ENCODE measurements at places on chromosomes 2 and 18.

GRCh38 chr2:156763174-156763573 lies 327.0 kb downstream of the GPD2 start:
- no peak for DNase-seq
- H3K27ac ChIP-seq: no peak overlapping the region
- H3K4me1 ChIP-seq: no peaks in the 10 kb centered on the region
- H3K27me3 ChIP-seq: no peaks in the 10 kb centered on the region
- no peaks in the 10 kb centered on the region for H3K36me3 ChIP-seq

- no peaks in the 10 kb centered on the region for H3K36me3 ChIP-seq
- H3K4me1 ChIP-seq: no peaks in the 10 kb centered on the region
- H3K27me3 ChIP-seq: no peaks in the 10 kb centered on the region
- no peak overlapping the region for H3K27ac ChIP-seq
Observed at GRCh38 chr2:143402451-143402850, 273.2 kb downstream of the ARHGAP15 start.

GRCh38 chr2:73856214-73856613 lies 27.5 kb downstream of the STAMBP start:
- no peak overlapping the region for H3K4me3 ChIP-seq
- no peaks in the 10 kb centered on the region for H3K27me3 ChIP-seq
- no peak overlapping the region for H3K27ac ChIP-seq
- peaks cover 37% of the 10 kb centered on the region for H3K36me3 ChIP-seq
- no peak for DNase-seq
- no peaks in the 10 kb centered on the region for H3K4me1 ChIP-seq

DNA sequence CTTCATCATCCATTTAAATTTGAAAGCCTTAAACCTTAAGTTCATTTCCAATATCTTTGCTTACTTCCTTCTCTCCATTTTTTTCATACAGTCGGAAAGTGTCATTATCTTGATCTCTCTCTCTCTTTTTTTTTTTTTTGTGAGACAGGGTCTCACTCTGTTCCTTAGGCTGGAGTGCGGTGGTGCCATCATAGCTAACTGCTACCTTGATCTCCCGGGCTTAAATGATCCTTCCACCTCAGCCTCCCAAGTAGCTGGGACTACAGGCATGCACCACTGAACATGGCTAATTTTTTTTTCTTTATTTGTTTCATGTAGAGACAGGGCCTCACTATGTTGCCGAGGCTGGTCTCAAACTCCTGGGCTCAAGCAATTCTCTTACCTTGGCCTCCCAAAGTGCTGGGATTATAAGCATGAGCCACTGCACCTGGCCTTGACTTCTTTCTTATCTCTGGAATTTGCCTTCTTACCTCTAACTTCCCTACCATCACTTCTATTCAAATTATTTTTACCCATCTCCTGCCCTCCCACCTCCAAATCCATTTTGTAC lies 222.2 kb downstream of the MYCN start:
- no peak for DNase-seq
- no peak overlapping the region for H3K27ac ChIP-seq
- no peaks in the 10 kb centered on the region for H3K36me3 ChIP-seq

- no peaks in the 10 kb centered on the region for H3K36me3 ChIP-seq
- H3K27ac ChIP-seq: no peak overlapping the region
- H3K27me3 ChIP-seq: no peaks in the 10 kb centered on the region
Observed at GRCh38 chr2:18268400-18268799, 292.1 kb downstream of the RDH14 start.

GRCh38 chr2:172655838-172656573 lies 79.6 kb upstream of the RAPGEF4 start:
- H3K27me3 ChIP-seq: no peaks in the 10 kb centered on the region
- no peak overlapping the region for H3K4me3 ChIP-seq
- H3K36me3 ChIP-seq: no peaks in the 10 kb centered on the region
- H3K27ac ChIP-seq: no peak overlapping the region
- H3K4me1 ChIP-seq: no peaks in the 10 kb centered on the region
- DNase-seq: no peak

GRCh38 chr2:210009126-210009525 lies 6.7 kb downstream of the RPE start:
- no peak overlapping the region for H3K4me3 ChIP-seq
- H3K27me3 ChIP-seq: no peaks in the 10 kb centered on the region
- no peak overlapping the region for H3K27ac ChIP-seq
- no peak for DNase-seq

GRCh38 chr2:144208924-144209323 lies 311.0 kb downstream of the ZEB2 start:
- H3K4me1 ChIP-seq: peaks cover 4% of the 10 kb centered on the region
- H3K27me3 ChIP-seq: no peaks in the 10 kb centered on the region
- DNase-seq: no peak

DNA sequence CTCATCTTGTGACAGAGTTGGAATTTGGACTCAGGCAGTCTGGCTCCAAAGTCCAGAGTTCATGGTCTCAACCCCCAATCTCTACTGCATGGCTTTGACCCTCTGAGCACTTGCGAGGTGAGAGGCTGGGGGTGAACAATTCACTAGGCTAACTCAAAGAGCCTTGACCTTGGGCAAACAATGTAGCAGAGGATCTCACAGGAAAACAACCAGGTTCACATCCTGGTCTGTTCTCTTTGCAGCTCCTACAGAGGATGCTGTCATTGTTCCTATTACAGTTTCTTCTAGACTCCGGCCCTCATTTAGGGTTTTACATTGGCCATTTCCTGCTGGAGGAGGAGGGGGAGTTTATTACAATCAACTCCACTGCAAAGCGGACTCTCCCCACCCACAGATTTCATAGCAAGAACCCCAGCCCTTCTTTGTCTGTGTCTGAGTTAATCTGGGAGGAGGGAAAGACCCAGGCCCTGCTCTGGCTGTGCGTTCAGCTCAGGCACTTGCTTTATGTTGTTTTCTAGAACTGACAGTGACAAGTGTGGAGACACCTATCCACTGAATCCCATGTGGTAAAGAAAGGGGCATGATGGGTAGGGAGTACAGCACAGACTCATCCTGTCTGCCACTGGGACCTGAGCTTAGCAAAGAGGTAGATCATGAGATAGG lies 101.6 kb downstream of the LBH start:
- H3K4me1 ChIP-seq: peaks cover 60% of the 10 kb centered on the region
- no peak overlapping the region for H3K4me3 ChIP-seq
- no peaks in the 10 kb centered on the region for H3K27me3 ChIP-seq
- H3K36me3 ChIP-seq: no peaks in the 10 kb centered on the region
- H3K27ac ChIP-seq: no peak overlapping the region

- H3K27me3 ChIP-seq: peaks cover 31% of the 10 kb centered on the region
- no peaks in the 10 kb centered on the region for H3K4me1 ChIP-seq
- H3K27ac ChIP-seq: no peak overlapping the region
- H3K4me3 ChIP-seq: no peak overlapping the region
- H3K36me3 ChIP-seq: no peaks in the 10 kb centered on the region
Observed at GRCh38 chr2:29916571-29916970, 4.8 kb downstream of the ALK start.

DNA sequence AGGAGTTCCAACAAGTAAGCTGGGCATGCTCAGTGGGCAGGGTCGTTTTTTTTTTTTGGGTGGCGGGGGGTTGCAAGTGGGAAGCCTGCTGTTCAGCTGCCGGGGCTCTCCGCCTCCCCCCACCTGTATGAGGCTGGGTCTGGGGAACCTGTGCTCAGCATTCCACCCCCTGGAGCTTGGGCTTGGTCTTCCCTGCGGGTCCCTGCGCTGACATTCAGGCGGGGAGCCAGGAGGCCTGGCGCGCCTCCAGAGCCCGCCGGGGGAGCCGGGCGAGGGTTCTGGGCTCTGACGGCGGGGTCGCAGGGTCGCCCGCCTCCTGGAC lies 822 bp upstream of the GPD2 start:
- peaks cover 21% of the 10 kb centered on the region for H3K4me1 ChIP-seq
- peak overlapping the region; percentile 62 for H3K27ac ChIP-seq
- no peaks in the 10 kb centered on the region for H3K27me3 ChIP-seq
- H3K36me3 ChIP-seq: no peaks in the 10 kb centered on the region
- no peak for DNase-seq

DNA sequence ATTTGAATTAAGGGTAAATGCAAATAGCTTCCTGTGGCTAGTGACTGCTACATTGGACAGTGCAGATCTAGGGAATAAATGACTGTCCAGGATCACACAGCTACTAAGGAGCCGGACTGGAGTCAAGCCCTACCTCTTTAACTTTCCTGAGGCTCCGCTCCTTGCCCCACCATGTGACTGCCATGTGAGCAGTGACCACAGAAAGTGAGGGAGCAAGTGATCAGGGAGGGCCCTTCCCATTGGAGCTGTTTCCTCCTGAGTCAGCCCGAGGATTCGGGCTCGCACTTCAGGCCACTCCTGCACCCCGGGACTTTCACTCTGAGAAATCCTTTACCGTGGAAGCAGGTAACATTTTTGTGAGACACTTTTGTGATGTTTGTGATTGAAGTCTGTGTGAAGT lies 198.0 kb downstream of the ANKRD30B start:
- H3K27ac ChIP-seq: no peak overlapping the region
- no peaks in the 10 kb centered on the region for H3K4me1 ChIP-seq
- H3K27me3 ChIP-seq: no peaks in the 10 kb centered on the region
- no peaks in the 10 kb centered on the region for H3K36me3 ChIP-seq
- no peak overlapping the region for H3K4me3 ChIP-seq

DNA sequence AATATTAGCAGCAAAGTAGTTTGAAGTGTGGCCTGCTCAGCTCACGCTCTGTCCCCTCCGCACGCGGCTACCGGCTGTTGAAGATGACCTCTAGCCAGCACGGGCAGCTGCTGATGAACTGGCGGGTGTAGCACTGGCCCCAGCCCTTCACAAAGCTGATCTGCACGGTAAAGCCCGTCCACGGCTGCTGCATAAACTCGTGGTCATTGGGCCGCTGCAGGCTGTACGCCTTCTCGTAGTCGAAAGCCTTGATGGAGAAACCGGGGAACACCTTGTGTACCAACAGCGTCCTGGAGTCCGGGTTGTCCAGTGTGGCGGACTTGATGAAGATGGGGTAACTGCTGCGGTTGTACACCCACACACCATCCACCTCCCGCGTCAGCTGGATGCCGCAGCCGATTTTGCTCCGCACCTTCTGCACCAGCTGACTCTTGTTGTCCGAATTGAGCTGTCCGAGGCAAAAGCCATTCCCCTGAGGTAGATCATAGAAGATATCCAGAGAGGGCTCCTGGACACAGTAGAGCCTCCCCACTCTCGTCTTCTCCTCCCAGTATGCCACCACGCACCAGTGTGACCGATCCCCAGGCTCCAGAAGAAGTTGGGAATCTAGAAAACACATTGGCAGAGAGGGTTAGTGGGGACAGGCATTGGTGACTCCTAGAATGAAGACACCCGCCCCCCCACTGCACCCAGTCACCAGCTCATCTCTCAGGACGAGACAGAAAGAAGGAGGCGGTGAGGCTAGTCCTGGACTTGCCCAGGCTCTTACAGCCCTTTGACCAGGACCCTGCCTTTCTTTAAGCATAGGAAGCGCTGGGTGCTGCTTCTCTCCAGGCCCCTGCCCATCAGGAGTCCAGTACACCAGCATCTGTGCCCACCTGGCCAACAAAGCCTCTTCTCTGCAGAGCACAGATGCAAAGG lies 29.2 kb downstream of the SMAD7 start:
- H3K36me3 ChIP-seq: peaks cover 3% of the 10 kb centered on the region
- no peak for DNase-seq
- H3K27ac ChIP-seq: no peak overlapping the region

DNA sequence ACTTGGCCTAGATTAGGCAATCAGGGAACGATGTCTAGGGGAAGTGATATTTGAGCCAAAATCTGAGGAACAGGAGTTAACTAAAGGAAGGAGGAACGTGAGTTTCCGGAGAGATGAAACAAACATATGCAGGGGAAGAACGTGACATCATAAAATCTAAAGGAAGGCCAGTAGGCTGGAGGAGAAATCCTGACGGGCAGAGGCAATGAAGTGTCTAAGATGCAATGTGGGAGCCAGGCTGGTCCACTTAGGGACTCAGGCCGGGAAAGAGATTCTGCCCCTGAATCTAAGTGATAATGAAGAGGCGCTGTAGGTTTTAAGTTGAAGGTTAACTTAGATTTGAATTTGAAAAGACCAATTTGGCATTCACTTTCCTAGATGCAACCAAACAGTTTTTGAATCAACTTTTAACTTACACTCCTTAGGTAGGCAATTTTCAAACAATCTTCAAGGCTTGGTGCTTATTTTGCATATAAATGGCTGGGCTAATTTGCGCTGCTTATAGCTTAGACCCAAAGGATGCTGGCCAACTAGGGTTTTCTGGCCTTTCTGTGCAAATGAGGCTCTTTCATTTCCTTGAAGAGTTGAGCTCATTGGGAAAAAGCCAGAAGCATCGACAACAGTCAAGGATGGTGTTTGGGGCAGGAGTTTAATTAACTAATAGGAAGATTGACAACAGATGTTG lies 221.7 kb downstream of the SOX11 start:
- DNase-seq: no peak
- no peak overlapping the region for H3K27ac ChIP-seq
- H3K4me1 ChIP-seq: no peaks in the 10 kb centered on the region
- no peaks in the 10 kb centered on the region for H3K36me3 ChIP-seq
- no peaks in the 10 kb centered on the region for H3K27me3 ChIP-seq
- no peak overlapping the region for H3K4me3 ChIP-seq

GRCh38 chr18:55073834-55074233 lies 114.6 kb upstream of the CCDC68 start:
- no peak for DNase-seq
- H3K27ac ChIP-seq: no peak overlapping the region
- no peaks in the 10 kb centered on the region for H3K36me3 ChIP-seq
- no peaks in the 10 kb centered on the region for H3K27me3 ChIP-seq

DNA sequence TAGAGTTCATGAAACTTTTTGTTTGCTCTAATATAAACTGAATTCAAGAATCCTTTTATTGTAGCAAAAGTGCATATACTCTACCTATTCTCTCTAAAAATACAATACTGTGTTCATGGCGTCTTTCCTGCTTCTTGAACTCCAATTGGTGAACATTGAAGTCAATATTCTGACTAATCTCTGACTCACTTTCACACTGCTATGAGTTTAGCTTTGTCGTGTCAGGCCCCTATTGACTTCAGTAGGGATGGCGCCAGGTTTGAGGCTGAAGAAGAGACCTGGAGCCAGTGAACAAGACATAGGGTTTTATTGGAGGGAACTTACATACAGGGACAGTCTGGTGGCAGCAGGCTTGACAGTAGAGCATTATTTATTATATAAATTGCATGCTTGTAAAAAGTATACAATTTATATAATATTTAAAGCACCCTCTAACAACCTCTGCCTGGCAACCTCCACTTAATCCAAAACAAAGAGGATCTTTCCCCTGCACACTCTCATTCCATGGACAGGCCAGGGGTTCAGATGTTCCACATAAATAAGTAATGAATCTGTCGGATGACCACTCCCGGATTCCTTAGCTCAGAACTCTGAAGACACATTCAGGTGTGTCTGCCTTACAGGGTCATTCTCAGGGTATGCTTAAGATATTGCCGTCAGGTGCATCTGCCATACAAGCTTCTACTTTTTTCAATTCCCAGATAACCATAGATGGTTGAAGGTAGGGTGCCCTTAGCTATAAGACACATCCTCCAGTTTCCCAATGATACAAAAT lies 141.0 kb downstream of the CERS6 start:
- H3K4me1 ChIP-seq: peaks cover 13% of the 10 kb centered on the region
- H3K27ac ChIP-seq: no peak overlapping the region
- H3K27me3 ChIP-seq: no peaks in the 10 kb centered on the region
- DNase-seq: no peak
